B cell (primary cell): ENCODE measurements at places on chromosomes 2 and 18.
A peak's percentile ranks its signal among the peaks of the same experiment; 100 is the strongest.

- no peaks in the 10 kb centered on the region for H3K36me3 ChIP-seq
- no peak overlapping the region for H3K4me3 ChIP-seq
- H3K27me3 ChIP-seq: no peaks in the 10 kb centered on the region
- no peaks in the 10 kb centered on the region for H3K4me1 ChIP-seq
- no peak for DNase-seq
These were observed 2025.6 kb upstream of the LRRTM1 start for GRCh38 chr2:82330155-82330554.

GRCh38 chr18:27652480-27653121, 467.5 kb upstream of the CHST9 start:
- no peak overlapping the region for H3K4me3 ChIP-seq
- no peak overlapping the region for H3K27ac ChIP-seq
- no peak for DNase-seq
- no peaks in the 10 kb centered on the region for H3K36me3 ChIP-seq

- no peak for DNase-seq
- no peak overlapping the region for H3K27ac ChIP-seq
- peaks cover 4% of the 10 kb centered on the region for H3K27me3 ChIP-seq
- no peak overlapping the region for H3K4me3 ChIP-seq
- H3K4me1 ChIP-seq: no peaks in the 10 kb centered on the region
These were observed 57.8 kb downstream of the ACAA2 start for GRCh38 chr18:49755489-49755888.

- no peak overlapping the region for H3K27ac ChIP-seq
- H3K36me3 ChIP-seq: no peaks in the 10 kb centered on the region
- DNase-seq: no peak
- H3K4me1 ChIP-seq: peaks cover 22% of the 10 kb centered on the region
These were observed 37.8 kb upstream of the ATP6V1B1 start for GRCh38 chr2:70897977-70898226.

DNA sequence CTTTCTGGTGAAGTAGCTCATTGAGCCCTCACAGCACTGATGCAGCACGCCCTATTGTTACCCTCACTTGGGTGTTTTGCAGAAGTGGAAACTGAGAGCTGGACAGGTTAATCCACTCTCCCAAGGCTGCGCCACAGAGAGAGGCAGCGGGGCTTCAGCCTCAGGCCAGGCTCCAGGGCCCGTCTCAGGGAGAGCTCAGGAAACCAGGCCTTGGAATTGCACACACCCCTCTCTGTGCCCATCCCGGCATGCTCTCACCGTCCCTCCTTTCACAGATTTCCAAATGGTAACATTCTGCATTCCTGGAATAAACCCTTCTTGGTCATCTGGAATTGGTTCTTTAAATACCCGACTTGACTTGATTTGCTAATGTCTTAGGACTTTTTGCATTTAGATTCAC, 51.5 kb downstream of the TWIST2 start:
- H3K4me1 ChIP-seq: no peaks in the 10 kb centered on the region
- DNase-seq: no peak
- H3K36me3 ChIP-seq: no peaks in the 10 kb centered on the region
- no peak overlapping the region for H3K4me3 ChIP-seq
- no peak overlapping the region for H3K27ac ChIP-seq

GRCh38 chr18:9673296-9674251, 34.5 kb upstream of the RAB31 start:
- DNase-seq: peak; percentile 95
- H3K36me3 ChIP-seq: no peaks in the 10 kb centered on the region
- no peak overlapping the region for H3K4me3 ChIP-seq

- no peak overlapping the region for H3K27ac ChIP-seq
- no peaks in the 10 kb centered on the region for H3K27me3 ChIP-seq
- no peak for DNase-seq
- H3K4me1 ChIP-seq: no peaks in the 10 kb centered on the region
- H3K36me3 ChIP-seq: peaks cover 4% of the 10 kb centered on the region
These were observed 89.1 kb downstream of the AFF3 start for GRCh38 chr2:100053087-100053885.

DNA sequence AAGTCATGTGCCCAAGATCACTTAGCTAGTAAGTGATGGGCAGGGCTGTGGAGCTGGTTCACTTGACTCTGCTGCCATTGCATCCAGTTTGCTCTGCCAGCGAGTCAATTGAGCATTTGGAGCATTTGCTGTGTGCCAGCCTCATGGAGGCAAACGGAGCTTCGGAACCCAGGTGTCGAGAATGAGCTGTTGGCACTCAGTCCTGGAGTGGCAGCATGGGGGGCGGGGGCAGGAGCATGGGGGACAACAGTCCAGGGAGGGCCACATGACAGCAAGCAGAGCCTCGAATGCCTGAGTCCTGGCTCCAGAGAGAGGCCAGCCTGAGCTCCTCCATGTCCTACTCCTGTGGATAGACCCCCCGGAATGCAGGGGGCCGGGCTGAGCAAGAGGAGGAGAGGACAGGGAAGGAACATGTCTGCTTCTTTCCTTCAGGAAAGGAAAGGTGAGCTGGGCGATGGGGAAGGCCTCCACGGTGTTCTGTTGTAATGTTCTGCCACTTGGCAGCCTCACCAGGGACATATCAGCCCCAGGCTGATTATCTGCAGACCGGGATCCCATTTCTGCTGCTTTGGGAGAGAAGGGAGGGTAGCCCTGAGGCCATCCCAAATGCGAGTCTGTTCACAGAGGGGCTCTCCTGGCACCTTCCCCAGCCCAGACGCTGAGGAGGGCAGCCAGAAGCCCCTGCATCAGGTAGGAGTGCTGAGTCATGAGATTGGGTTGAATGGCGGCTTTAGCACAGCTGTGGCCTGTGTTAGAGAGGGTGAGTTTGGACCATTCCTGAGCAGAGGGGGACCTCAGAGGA, 59.6 kb downstream of the HPCAL1 start:
- no peak for DNase-seq
- H3K36me3 ChIP-seq: peaks cover 17% of the 10 kb centered on the region
- H3K27ac ChIP-seq: no peak overlapping the region
- no peaks in the 10 kb centered on the region for H3K27me3 ChIP-seq

DNA sequence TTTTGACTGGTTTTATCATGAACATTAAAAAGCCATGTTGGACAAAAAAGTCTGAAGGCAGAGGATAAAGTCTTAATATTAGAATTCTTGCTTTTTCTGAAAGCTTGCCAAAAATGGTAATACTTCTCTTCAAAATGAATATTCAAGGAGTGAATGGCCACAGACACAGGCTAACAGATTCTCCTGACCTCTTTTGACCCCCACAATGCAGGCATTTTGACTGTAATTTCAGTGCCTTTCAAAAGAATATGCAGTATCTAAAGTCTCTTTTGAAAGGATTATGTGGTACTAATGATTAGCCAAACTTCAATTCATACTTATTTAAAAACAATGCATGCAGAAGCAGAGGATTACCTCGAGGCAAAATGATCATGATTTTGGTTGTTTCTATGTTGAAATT, 557.8 kb upstream of the GCFC2 start:
- no peaks in the 10 kb centered on the region for H3K36me3 ChIP-seq
- DNase-seq: no peak
- H3K4me3 ChIP-seq: no peak overlapping the region
- H3K27ac ChIP-seq: no peak overlapping the region
- H3K27me3 ChIP-seq: no peaks in the 10 kb centered on the region

DNA sequence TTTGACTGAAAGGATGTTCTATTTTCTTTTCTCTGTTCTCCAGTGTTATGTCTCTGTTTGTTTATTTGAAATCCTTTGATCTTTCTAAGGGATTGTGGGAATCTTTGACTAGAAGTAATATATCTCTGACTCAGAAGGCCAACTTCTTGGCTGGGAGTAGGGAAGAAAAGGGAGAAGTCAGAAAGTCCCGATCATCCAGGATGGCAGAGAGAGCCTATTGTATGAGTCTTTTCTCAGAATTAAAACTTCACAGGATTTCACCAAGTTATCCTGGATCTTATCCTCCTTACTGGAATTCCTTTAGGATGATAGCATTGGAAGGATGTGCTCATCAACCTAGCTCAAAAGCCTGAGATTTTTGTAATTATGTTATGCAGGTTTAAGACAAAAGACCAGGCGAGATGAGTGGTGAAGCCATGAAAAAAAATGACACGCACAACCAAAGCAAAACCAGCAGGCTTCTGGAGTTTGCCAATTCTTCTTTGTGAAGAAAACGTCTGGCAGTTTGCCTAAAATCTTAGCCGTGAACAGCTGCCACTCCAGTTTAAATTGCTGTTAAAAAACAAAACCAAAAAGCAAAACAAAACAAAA, 383.6 kb upstream of the SMIM21 start:
- DNase-seq: no peak
- no peaks in the 10 kb centered on the region for H3K27me3 ChIP-seq
- H3K36me3 ChIP-seq: no peaks in the 10 kb centered on the region
- no peaks in the 10 kb centered on the region for H3K4me1 ChIP-seq
- H3K4me3 ChIP-seq: no peak overlapping the region

DNA sequence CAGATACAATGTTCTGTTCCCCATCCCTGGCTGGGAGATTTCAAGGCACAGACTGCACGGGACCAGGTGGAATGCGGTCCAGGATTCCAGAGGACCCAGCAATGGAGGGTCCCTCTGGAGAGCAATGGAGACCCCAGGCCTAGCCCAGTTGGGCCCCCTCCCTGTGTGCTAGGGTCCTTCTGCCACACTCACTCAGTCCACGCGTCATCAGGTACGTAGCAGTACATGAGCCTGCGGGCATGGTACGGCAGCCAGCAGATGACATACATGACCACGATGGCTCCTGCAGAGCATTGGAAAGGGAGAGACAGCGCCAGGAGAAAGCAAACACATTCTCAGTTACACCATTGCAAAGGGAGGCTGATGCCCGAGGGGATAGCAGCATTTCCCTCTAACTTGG, 10.1 kb downstream of the NTSR2 start:
- no peaks in the 10 kb centered on the region for H3K36me3 ChIP-seq
- no peak for DNase-seq
- peaks cover 7% of the 10 kb centered on the region for H3K27me3 ChIP-seq
- H3K4me1 ChIP-seq: no peaks in the 10 kb centered on the region

DNA sequence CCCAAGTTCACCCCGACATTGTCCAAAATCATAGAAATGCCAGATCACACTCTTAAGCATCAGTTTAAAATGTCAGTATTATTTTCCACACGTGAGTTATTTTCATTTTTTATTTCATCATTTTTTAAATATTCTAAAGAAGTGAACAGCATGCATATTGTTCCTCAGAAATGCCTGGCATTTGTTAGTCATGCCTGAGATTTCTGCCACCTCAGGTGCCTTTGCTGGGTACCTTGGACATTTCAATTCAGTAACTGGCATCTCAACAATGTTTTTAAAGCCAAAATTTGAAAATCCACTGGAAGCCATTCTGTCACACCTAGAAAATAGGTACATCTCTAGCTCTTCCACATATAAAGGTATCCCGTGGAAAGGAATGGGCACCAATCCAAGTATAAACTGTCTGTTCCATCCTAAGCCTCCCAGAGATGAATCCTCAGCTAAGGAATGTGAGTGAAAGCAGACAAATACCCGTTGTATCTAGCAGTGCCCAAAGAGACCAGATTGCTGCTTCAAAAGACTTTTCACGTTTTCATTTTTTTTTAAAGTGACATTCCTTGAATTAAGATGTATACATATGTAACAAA, 159.8 kb downstream of the ZNF385B start:
- H3K27me3 ChIP-seq: no peaks in the 10 kb centered on the region
- H3K4me3 ChIP-seq: no peak overlapping the region

DNA sequence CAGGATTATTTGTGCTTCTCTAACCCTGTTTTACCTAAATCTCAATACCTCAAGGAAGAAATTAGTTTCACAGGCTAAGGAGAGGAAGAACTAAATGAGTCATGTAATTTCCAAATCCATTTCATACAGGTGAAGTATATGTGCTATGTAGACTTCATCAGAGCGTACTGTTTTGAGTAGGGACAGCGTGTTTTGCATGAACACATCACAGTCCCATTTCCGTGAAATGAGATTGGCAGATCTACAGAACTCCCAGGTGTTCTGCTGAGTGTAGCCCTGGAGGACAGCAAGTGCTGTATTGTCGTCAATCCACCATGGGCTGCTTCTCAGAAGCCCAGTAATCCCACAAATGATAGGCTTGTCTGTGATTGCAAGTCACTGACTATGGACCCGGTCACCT, 97.7 kb downstream of the XRCC5 start:
- H3K4me1 ChIP-seq: no peaks in the 10 kb centered on the region
- no peaks in the 10 kb centered on the region for H3K27me3 ChIP-seq
- H3K4me3 ChIP-seq: no peak overlapping the region
- H3K27ac ChIP-seq: no peak overlapping the region
- peaks cover 74% of the 10 kb centered on the region for H3K36me3 ChIP-seq

GRCh38 chr2:241188361-241189092, at the start of gene ANO7:
Gene ANO7, plus strand, starts transcription at chr2:241188677. Its CDS starts 1,387 bp downstream, at chr2:241190064.
- H3K27me3 ChIP-seq: no peaks in the 10 kb centered on the region
- peak within 1 kb of the TSS; percentile 18 for H3K4me3 ChIP-seq
- no peak within 1 kb of the TSS for H3K27ac ChIP-seq
- no peaks in the 10 kb centered on the region for H3K4me1 ChIP-seq
- no peak for DNase-seq

GRCh38 chr18:7596147-7596546, 29.0 kb downstream of the PTPRM start:
- no peaks in the 10 kb centered on the region for H3K4me1 ChIP-seq
- no peaks in the 10 kb centered on the region for H3K27me3 ChIP-seq
- no peak overlapping the region for H3K27ac ChIP-seq
- no peak for DNase-seq
- no peaks in the 10 kb centered on the region for H3K36me3 ChIP-seq

- no peaks in the 10 kb centered on the region for H3K27me3 ChIP-seq
- peak; percentile 87 for DNase-seq
- H3K4me1 ChIP-seq: peaks cover 41% of the 10 kb centered on the region
These were observed 1.3 kb downstream of the RASGRP3 start for GRCh38 chr2:33477473-33478468.

DNA sequence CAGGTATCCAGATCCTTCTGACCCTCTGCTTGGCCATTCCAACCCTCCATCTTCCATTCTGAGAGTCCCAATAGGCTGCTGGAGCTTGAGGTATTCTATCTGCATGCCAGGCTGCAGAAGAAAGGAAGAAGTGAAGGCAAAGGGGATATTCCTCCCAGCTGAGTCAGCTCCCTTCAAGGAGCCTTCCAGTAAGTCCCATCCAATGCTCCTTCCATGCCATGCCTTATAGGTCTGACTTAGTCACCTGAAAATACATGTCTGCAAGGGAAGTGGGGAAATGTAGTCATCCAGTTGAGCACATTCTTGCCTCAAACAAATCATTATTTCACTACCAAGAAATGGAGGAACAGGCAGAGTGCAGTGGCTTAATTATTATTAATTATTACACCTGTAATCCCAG, 464.6 kb downstream of the CNTNAP5 start:
- H3K36me3 ChIP-seq: no peaks in the 10 kb centered on the region
- no peaks in the 10 kb centered on the region for H3K27me3 ChIP-seq
- H3K4me1 ChIP-seq: no peaks in the 10 kb centered on the region
- no peak overlapping the region for H3K27ac ChIP-seq
- no peak overlapping the region for H3K4me3 ChIP-seq

- H3K27me3 ChIP-seq: no peaks in the 10 kb centered on the region
- H3K4me1 ChIP-seq: no peaks in the 10 kb centered on the region
- H3K27ac ChIP-seq: no peak overlapping the region
These were observed 376.5 kb downstream of the TMEM182 start for GRCh38 chr2:103138123-103138901.

- H3K27me3 ChIP-seq: no peaks in the 10 kb centered on the region
- no peaks in the 10 kb centered on the region for H3K36me3 ChIP-seq
- H3K4me3 ChIP-seq: no peak overlapping the region
These were observed 63.3 kb upstream of the GALNT5 start for GRCh38 chr2:157194097-157194688.

DNA sequence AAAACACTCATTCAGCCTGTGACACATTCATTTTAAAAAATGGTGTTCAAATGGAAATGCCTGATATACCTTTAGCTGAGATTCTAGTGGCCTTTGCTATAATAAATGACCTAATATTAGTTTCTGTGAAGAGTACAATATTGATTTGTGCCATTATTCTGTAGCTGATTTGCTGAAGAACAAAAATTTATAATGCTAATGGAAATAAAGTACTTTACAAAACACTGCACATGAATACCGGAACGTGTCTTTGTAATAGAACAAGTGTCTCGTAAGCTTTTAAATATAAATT, 138.7 kb downstream of the WDR7 start:
- no peak for DNase-seq
- H3K36me3 ChIP-seq: peaks cover 1% of the 10 kb centered on the region
- no peak overlapping the region for H3K4me3 ChIP-seq
